Thoracic aorta endothelial cell (primary cell): ENCODE measurements at places on chromosomes 13 and 19. TPM values are rescaled to one million over a fixed set of nuclear protein-coding genes. Genes with fewer than 3 reads are reported as not detected.

Gene TGFBR3L
- 0.43 and 0.93 TPM in 2 replicates for total RNA-seq

Gene KLC3
- total RNA-seq, result not detected in 2 replicates

Gene CABP5
- total RNA-seq, result not detected in 2 replicates

Gene ZNF534
- total RNA-seq, result not detected in 2 replicates

Gene SOX1
- total RNA-seq, result not detected in 2 replicates

Gene WASF3
- 23.0 and 24.3 TPM in 2 replicates for total RNA-seq

Gene ZNF728
- 0.07 TPM in 1 of 2 replicates, not detected in the other for total RNA-seq

Gene LRRC63
- total RNA-seq, result not detected in 2 replicates

Gene CPB2
- not detected in 2 replicates for total RNA-seq

Gene CEACAM16
- not detected in 2 replicates for total RNA-seq

Gene GFY
- total RNA-seq, result not detected in 2 replicates

Gene PLEKHJ1
- total RNA-seq, result 32.8 and 43.1 TPM in 2 replicates

Gene FREM2
- not detected in 2 replicates for total RNA-seq

Gene FXYD1
- total RNA-seq, result not detected in 2 replicates

Gene MBOAT7
- 64.0 and 112 TPM in 2 replicates for total RNA-seq

Gene PRKD2
- 31.7 and 33.1 TPM in 2 replicates for total RNA-seq

Gene PGLYRP1
- not detected in 2 replicates for total RNA-seq

Gene AP1M2
- not detected in 2 replicates for total RNA-seq

Gene PSG6
- not detected in 2 replicates for total RNA-seq

Gene FCAR
- total RNA-seq, result not detected in 2 replicates

Gene FLT1
- total RNA-seq, result 181 and 268 TPM in 2 replicates

Gene ANGPTL8
- not detected in 2 replicates for total RNA-seq

Gene ZNF564
- total RNA-seq, result 7.0 and 8.8 TPM in 2 replicates

Gene CCDC169
- 4.9 and 6.8 TPM in 2 replicates for total RNA-seq

Gene NAPSA
- not detected in 2 replicates for total RNA-seq

Gene ZSCAN5B
- total RNA-seq, result 0.13 TPM in 1 of 2 replicates, not detected in the other

Gene PSG1
- not detected in 2 replicates for total RNA-seq

Gene KANK3
- 9.3 and 16.1 TPM in 2 replicates for total RNA-seq

Gene ZBTB32
- not detected in 2 replicates for total RNA-seq

Gene MIR17HG
- 21.8 and 27.1 TPM in 2 replicates for total RNA-seq

Gene TEKTIP1
- not detected in 2 replicates for total RNA-seq

Gene PODNL1
- 0.22 and 0.53 TPM in 2 replicates for total RNA-seq

Gene NKG7
- total RNA-seq, result not detected in 2 replicates
